ENCODE measurements at places on chromosomes 2 and 18. TPM values are rescaled to one million over a fixed set of nuclear protein-coding genes. Genes with fewer than 3 reads are reported as not detected.

- H3K36me3 ChIP-seq, result no peaks in the 10 kb centered on the region
- no peaks in the 10 kb centered on the region for H3K27me3 ChIP-seq
Observed at GRCh38 chr18:51154431-51155063, 42.9 kb downstream of the MEX3C start.

DNA sequence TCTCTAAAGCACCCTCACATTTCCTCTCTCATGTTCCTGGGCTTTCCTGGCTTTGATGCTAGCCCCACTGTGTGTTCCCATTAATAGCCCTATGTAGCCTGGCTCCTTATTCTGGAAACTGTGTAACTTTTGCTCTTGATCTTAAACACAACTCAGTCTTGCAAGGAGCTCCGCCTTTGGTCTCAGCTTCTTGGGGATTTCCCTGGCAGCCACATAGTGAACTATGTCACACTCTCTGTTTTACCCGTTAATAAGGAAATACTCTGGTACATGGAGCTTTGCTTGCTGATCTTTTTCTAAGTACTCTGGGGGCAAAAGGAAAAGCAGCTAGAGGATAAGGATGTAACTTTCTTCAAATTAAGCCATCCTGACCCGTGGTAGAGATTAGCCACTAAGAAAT lies 259.3 kb downstream of the NEDD4L start:
- H3K4me3 ChIP-seq, result no peak overlapping the region
- H3K4me1 ChIP-seq, result peaks cover 12% of the 10 kb centered on the region
- H3K27ac ChIP-seq, result no peak overlapping the region
- H3K36me3 ChIP-seq, result no peaks in the 10 kb centered on the region

DNA sequence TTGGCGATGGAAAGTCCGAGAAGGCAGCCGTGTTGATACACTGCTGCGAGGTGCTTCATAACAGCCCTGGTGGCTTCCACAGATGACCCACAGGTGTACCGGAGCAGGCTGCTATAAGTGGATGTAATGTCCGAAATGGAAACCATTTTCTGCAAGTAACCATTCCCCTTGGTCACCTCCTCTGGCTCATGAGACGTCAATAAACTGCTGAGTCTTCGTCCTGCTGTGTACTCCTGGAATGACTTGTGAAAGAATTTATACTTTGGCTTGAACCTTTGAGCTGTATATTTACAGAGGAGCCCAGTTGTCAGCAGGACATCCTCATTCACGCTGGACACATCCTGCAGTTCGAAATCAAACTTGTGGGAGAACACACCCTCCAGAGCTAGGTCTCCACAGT lies 14.4 kb downstream of the NLRC4 start:
- DNase-seq, result no peak
- no peak overlapping the region for H3K27ac ChIP-seq
- H3K36me3 ChIP-seq, result no peaks in the 10 kb centered on the region
- H3K27me3 ChIP-seq, result no peaks in the 10 kb centered on the region
- no peaks in the 10 kb centered on the region for H3K4me1 ChIP-seq

- no peaks in the 10 kb centered on the region for H3K27me3 ChIP-seq
- H3K4me1 ChIP-seq, result no peaks in the 10 kb centered on the region
- H3K27ac ChIP-seq, result no peak overlapping the region
- DNase-seq, result no peak
Observed at GRCh38 chr18:77820472-77820871, 570.8 kb downstream of the GALR1 start.

The C2orf49 gene
- total RNA-seq, result 12.3 TPM

The HOXD13 gene
- not detected for total RNA-seq

The CRYBA2 gene
- not detected for total RNA-seq
